Ascending aorta (tissue), 2 donors: ENCODE measurements at places on chromosomes 5 and 9.
A peak's percentile ranks its signal among the peaks of the same experiment; 100 is the strongest.

DNA sequence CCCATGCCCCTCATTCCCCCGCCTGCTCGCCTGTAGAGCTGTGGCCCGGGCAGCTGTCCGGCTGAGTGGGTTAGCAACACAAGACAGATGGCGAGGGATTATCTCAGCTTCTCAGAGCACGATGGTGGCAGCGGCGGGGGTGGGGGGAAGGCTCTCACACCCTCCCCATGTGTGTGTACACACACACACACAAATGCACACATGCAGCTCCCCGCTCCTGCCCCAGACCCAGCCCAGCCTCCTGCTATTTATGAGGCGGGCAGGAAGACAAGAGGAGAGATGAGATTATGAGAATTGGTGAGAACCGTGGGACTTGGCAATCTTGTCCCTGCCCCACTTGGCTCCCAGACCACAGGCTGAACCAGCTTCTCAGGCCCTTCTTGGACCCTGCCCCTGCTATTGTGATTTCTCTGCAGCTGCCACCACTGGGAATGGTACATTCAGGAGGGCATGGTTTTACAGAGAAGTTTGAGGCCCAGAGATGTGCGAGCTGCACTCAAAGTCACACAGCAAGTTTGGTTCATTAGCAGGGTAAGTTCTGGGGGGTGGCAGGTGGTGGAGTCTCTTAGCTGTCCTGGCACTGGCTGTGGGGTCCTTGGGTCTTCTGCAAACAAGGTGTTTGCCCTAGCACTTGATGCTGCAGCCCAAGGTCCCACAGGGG is 51.0 kb upstream of the PSD2 start:
- H3K4me3 ChIP-seq: no peak overlapping the region
- H3K4me1 ChIP-seq: peaks cover 32% of the 10 kb centered on the region
- peak overlapping the region; percentile 75 for H3K27ac ChIP-seq
- DNase-seq: no peak
- H3K27me3 ChIP-seq: no peaks in the 10 kb centered on the region
- no peaks in the 10 kb centered on the region for H3K36me3 ChIP-seq

DNA sequence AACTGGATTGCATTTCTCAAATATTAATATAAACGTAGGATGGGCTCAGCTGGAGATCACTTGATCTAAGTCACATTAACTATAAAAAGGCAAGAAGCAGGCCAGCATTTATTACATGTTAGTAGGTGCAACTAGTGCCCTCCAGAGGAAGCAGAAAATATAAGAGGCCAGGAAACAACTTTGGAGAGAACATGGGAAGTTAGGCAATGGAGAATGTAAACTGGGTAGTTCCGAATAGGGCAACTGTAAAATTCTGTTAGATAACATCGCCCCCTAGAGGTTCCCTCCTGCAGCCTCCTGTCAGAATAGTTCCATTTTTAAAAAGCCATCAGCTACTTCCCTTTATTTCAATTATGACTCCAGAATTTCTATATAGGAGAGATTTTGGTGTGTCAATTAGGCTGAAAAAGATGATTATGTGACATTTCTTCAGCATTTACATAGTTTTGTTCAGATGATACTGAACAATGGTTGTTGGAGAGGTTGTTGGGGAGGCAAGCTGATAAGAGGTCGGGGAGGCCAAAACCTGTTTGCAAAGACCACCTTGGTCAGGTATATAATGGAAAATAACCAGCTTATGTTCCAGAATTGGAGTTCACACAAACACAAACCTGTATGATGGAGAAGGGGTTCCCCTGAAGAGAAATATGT is 22.4 kb downstream of the CCL28 start:
- H3K27me3 ChIP-seq: no peaks in the 10 kb centered on the region
- no peak overlapping the region for H3K27ac ChIP-seq
- H3K36me3 ChIP-seq: no peaks in the 10 kb centered on the region
- H3K4me3 ChIP-seq: no peak overlapping the region
- DNase-seq: peak; percentile 71

- no peak overlapping the region for H3K27ac ChIP-seq
- H3K36me3 ChIP-seq: no peaks in the 10 kb centered on the region
- peaks cover 7% of the 10 kb centered on the region for H3K4me1 ChIP-seq
- H3K4me3 ChIP-seq: no peak overlapping the region
- no peaks in the 10 kb centered on the region for H3K27me3 ChIP-seq
Observed at GRCh38 chr5:74056107-74056788, 430.3 kb downstream of the ARHGEF28 start.

- no peak for DNase-seq
- H3K4me3 ChIP-seq: no peak overlapping the region
- no peaks in the 10 kb centered on the region for H3K4me1 ChIP-seq
- no peak overlapping the region for H3K27ac ChIP-seq
- H3K27me3 ChIP-seq: no peaks in the 10 kb centered on the region
Observed at GRCh38 chr9:28820741-28821140, 1247.5 kb upstream of the C9orf72 start.

GRCh38 chr9:126546036-126546435 is 67.7 kb upstream of the LMX1B start:
- no peak overlapping the region for H3K27ac ChIP-seq
- no peaks in the 10 kb centered on the region for H3K4me1 ChIP-seq
- no peak for DNase-seq
- H3K36me3 ChIP-seq: no peaks in the 10 kb centered on the region
- H3K27me3 ChIP-seq: no peaks in the 10 kb centered on the region
- no peak overlapping the region for H3K4me3 ChIP-seq

DNA sequence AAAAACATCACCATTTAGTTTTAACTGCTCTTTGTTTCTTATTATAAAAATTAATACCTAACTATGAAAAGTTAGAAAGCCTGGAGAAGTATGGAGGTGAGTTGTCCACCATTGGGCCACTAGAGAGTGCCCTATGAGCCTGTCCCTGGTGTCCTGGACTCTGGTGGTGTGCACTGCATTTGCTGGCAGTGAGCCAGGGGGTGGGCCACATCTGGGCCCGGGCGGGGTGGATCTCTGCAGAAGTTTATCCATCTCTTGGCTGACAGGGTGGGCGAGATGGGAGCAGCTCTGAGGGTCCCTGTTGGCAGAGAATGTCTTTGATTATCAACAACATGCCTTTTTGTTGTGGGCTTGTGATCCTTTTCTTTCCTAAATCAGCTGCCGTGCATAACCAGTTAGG is 8.2 kb downstream of the TENT4A start:
- H3K27ac ChIP-seq: peak overlapping the region; percentile 79
- H3K4me1 ChIP-seq: peaks cover 27% of the 10 kb centered on the region
- H3K27me3 ChIP-seq: no peaks in the 10 kb centered on the region

- H3K27me3 ChIP-seq: no peaks in the 10 kb centered on the region
- H3K4me1 ChIP-seq: peaks cover 8% of the 10 kb centered on the region
- H3K27ac ChIP-seq: no peak overlapping the region
- no peak overlapping the region for H3K4me3 ChIP-seq
- H3K36me3 ChIP-seq: no peaks in the 10 kb centered on the region
Observed at GRCh38 chr9:18608371-18608770, 134.4 kb downstream of the ADAMTSL1 start.

DNA sequence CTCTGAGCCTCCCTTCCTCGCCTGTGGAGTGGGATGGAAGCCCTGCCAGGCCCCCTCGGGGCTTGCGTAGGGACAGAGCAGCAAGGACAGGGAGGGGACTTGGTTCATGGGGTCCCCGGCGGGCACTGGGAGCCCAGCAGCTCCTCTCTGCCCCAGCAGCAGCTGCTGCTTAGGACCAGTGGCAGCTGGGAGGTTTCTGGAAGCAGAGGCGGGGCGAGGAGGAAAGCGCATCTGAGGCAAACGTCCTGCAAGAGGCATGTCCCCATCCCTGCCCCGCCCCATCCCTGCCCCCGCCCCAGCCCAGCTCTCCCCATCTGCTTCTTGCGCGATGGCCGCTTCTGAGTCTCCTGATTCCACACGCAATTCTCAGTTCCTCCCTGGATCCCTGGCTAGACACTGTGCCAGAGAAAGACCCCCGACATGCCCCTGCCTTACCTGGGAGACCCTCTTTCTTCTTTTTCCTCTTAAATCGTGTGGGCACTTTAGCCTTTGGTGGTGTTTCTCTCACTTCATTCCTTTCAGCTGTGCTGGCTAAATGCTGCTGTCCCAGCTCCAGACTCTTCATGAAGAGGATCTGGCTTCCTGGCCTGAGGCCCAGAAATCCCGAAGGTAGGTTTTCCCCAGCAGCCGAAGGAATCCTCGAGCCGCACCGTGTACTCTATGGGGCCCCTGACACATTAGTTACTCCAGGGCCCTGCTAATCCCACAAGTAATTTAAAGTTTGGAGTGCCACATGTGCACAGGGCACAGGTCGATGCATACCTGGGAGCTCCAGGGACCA is 4.4 kb upstream of the OR2S2 start:
- H3K27me3 ChIP-seq: no peaks in the 10 kb centered on the region
- H3K4me3 ChIP-seq: no peak overlapping the region
- DNase-seq: no peak
- H3K4me1 ChIP-seq: no peaks in the 10 kb centered on the region
- H3K36me3 ChIP-seq: no peaks in the 10 kb centered on the region

DNA sequence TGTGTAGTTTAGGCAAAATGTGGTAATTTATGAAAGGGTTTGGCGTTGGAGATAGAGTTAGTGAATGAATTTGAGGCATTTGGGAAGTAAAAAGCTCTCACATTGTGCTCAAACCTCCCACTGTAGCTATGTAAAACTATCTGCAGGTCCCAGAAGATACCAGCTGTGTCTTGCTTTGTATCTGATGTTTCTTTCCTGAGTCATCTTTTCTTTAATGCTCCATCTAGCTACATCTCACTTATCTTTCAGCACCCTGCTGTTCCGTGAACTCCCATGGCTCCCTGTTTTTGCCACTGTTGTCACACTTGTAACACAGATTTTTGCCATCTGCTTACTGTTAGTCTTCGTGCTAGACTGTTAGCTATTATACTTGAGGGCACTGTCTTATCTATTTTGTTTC is 253.1 kb downstream of the NPR3 start:
- no peak for DNase-seq
- H3K4me1 ChIP-seq: no peaks in the 10 kb centered on the region
- no peak overlapping the region for H3K27ac ChIP-seq

DNA sequence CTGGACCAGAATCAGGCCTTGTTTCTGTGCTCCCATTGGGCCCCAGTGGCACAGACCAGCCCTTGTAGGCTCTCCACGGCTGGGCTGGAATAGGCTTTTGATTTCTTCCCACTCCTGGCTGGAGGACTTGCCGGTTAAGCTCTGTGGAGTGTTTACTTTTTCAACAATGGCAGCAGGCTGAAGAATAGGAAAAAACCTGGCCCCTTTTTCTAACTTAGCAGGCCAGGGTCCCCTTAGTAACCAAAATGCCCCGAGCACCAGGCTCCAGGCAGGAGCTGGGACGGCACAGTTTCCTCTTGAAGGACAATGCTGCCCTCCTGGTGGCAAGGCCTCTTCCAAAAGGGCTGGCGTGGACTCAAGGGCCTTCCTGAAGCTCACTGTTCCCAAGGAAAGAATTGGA is 230.3 kb downstream of the CRB2 start:
- no peaks in the 10 kb centered on the region for H3K4me1 ChIP-seq
- H3K27me3 ChIP-seq: no peaks in the 10 kb centered on the region
- no peak for DNase-seq
- no peak overlapping the region for H3K27ac ChIP-seq

DNA sequence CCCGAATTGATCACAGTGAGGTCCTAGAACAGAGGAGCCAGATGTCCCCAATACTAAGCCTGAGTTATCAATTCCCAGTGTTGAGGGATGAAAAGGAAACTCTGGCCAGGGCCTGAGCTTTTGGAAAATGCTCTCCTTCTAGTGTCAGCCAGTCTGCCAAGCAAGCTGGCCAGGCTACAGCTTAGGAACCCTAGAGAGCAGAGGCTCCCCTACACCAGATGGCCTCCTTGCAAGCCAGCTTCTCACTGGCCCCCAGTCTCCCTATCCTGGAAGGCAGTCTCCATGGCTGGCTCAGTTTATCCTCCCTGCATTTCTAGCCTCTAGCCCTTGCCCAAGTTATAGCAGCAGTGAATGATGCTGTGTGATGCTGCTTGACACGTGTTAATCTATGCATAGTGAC is 204.7 kb upstream of the WWC1 start:
- DNase-seq: no peak
- H3K36me3 ChIP-seq: no peaks in the 10 kb centered on the region
- no peak overlapping the region for H3K27ac ChIP-seq
- H3K4me3 ChIP-seq: no peak overlapping the region
- no peaks in the 10 kb centered on the region for H3K27me3 ChIP-seq
- no peaks in the 10 kb centered on the region for H3K4me1 ChIP-seq

GRCh38 chr9:108003526-108003925 is 514.0 kb upstream of the KLF4 start:
- no peak overlapping the region for H3K4me3 ChIP-seq
- no peaks in the 10 kb centered on the region for H3K4me1 ChIP-seq
- no peaks in the 10 kb centered on the region for H3K36me3 ChIP-seq
- H3K27me3 ChIP-seq: no peaks in the 10 kb centered on the region
- DNase-seq: no peak
- H3K27ac ChIP-seq: no peak overlapping the region

DNA sequence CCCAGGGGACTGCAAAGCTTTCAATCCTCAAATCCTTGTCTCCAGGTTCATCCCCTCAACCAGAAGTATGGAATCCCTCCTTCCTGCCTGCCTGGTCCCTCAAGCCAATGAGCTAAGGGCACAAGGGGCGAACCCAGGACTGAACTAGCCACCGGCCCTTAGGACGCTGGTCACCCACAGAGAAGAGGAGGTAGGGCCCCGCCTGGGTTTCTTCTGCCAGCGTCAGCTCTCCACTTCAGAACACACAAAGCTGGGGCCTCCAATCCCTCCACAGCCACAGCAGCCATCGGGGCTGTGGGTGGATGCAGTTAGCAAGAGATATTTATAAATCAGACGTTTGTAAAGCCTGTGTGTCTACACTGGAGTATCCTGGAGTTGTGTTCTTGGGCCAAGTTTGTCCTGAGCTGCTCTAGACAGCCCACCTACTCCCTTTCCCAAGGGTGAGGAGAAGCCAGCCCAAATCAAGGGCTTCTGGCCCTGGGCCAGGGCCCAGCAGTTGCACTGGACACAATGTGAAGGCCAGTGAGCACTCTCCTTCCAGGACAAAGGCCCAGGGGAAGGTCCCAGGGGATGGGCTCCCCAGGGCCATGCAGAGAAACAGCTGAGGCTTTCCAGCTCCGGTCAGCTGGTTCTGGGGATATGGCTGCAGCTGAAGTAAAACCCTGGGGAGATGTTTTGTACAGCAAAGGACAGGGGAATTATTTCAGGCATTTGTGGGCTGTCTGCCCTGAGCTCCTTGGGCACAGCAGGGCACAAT is 18.9 kb downstream of the AMBP start:
- H3K36me3 ChIP-seq: no peaks in the 10 kb centered on the region
- H3K4me1 ChIP-seq: peaks cover 18% of the 10 kb centered on the region
- H3K27ac ChIP-seq: peak overlapping the region; percentile 83
- H3K27me3 ChIP-seq: no peaks in the 10 kb centered on the region

DNA sequence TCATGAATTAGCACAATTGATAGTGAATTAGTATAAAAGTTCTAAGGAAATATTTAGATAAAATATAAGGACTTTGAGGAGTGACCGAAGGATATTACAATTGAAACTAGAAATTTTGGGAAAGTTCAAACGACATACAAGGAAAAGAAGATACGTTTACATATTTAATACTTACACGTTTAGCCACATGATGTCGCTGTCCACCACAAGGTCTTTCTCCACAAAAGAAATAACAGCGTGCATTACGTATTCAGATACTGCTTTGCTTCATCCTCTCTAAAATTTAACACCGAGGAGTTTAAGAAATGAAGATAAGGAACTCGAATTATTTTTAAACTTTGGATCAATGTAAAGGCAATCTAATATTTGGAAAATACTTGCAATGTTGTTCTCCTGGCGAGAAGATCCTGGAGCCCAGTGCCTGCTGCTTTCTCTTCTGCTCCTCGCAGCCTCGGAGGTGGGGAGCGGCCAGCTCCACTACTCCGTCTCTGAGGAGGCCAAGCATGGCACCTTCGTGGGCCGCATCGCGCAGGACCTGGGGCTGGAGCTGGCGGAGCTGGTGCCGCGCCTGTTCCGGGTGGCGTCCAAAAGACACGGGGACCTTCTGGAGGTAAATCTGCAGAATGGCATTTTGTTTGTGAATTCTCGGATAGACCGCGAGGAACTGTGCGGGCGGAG is at the start of gene PCDHA3:
Gene PCDHA3, plus strand, starts transcription at position 242 of the 678 bp plus-strand sequence.
- H3K27ac ChIP-seq: no peak within 1 kb of the TSS
- DNase-seq: no peak
- H3K27me3 ChIP-seq: no peaks in the 10 kb centered on the region
- H3K4me1 ChIP-seq: no peaks in the 10 kb centered on the region
- H3K36me3 ChIP-seq: no peaks in the 10 kb centered on the region
